ENCODE measurements at places on chromosomes 5 and 9. TPM values are rescaled to one million over a fixed set of nuclear protein-coding genes. Genes with fewer than 3 reads are reported as not detected.

Gene TCF7
- 310 TPM for total RNA-seq

Gene OTULINL
- 33.0 TPM for total RNA-seq

Gene COL5A1
- 0.18 TPM for total RNA-seq

Gene C5orf46
- total RNA-seq = not detected

Gene KIF12
- total RNA-seq = not detected

Gene CDH9
- not detected for total RNA-seq

Gene EEIG1
- 405 TPM for total RNA-seq

Gene VAV2
- 8.8 TPM for total RNA-seq

Gene PCSK1
- not detected for total RNA-seq

Gene PSD2
- not detected for total RNA-seq

Gene TRMT10B
- 14.6 TPM for total RNA-seq

Gene TAF11L5
- total RNA-seq = not detected

Gene SPATA31A3
- total RNA-seq = not detected

Gene OGN
- total RNA-seq = not detected

Gene ACSL6
- total RNA-seq = 30.8 TPM

Data from activated naive CD4-positive, alpha-beta T cell treated with anti-CD3 and anti-CD28 coated beads, Interleukin-2, amount 10 ng/mL, durations not matched to agents 5 hours and 36 hours (primary cell).